ENCODE measurements at places on chromosomes 2 and 18.
A peak's percentile ranks its signal among the peaks of the same experiment; 100 is the strongest.

DNA sequence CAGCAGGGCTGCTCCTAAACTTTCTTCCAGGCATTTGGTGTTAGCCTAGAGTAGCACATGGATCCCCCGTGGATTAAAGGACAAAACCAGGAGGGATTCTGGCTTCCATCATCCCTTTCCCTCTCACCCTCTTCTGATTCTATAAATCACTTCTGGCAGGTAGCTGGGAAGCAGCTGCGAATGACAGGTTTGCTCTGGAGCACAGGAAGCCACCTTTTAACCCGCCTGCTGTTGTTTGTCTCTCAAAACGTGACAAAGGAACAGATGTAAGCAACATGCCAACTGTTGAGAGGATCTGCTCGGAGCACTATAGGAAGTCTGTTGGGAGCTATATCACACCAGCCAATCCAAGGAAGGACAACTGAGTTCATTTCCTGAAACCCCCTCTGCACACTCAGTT lies 101.9 kb downstream of the ACTR2 start:
- no peak for DNase-seq

- peak; percentile 85 for DNase-seq
These were observed 61.3 kb upstream of the ITSN2 start for GRCh38 chr2:24421668-24422067.

DNA sequence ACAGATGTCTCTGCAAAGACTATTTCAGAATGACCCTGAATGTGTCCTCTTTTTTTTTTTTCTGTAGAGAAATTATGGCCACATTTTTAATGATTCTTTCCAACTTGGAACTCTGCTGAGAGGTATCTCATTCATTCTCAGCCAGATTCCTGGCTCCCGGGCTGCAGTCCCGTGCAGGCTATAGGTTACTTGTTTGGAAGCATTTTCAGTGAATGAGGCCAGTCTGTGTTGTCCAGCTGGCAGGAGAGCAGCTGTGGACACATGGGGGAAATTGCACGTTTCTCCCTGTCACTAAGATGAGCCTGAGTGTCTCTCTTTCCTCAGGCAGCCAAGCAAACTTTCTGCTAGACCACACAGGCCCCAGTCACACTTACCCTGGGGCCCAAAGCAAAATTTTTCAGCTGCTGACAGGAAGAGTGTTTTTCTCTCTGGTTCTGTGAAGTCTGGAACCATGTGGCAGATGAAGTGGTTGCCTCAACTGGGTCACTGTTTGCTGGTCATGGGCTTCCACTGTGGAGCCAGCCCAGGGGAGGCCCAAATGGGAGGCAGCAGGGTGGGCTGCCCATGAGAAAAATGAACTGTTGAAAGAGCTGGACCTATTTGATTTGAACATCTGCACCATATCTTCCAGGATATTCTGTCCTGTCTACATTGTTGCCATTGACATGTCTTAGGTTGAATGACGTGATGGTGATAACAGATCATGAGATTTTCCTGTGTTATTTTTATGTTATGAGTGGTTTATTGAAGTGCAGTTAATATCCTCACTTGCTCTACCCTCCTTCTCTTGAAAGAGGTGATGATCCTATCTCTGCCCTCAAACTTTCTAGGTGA lies 431.2 kb downstream of the LPIN1 start:
- DNase-seq, result peak; percentile 53

DNA sequence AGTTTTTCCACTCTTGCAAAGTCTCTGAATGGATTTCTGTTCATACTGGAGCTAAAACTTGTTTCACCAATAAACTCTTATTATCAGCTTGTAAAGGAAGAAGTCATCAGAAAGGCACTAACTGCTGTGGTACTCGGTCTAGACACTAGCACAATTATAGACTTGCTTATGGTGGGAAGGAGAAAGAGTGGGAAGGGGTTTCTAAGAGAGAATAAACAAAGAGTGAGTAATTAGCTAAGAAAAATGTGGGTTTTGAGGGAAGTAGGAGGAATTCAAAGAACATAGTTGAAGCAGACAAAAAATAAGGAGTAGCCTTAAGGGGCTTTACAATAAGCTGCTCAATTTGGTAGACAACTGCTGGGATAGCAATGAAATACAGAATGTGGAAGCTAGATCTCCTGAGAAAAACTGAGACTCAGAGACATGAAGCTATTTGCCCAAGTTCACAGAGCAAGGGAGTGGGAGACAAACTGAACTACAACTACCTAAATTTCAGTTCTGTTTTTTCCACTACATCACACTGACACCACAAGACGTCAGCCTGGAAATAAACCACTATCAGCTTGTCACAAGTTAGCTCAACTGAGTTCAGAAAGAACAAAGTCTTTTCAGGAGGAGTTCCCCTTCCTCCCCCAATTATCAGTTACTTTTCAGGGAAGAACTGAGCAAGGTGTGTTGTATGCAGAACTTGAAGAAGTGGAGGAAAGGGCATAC lies 59.7 kb downstream of the MAP4K3 start:
- DNase-seq, result peak; percentile 57

- DNase-seq, result peak; percentile 55
These were observed 171.3 kb downstream of the THADA start for GRCh38 chr2:43424262-43425207.

- DNase-seq, result peak; percentile 78
These were observed 3.7 kb upstream of the PCBP1 start for GRCh38 chr2:70083344-70084156.

Measured in activated CD8-positive, alpha-beta T cell treated with anti-CD3 and anti-CD28 coated beads for 36 hours (primary cell).